ENCODE measurements at places on chromosomes 2 and 18. TPM values are rescaled to one million over a fixed set of nuclear protein-coding genes. Genes with fewer than 3 reads are reported as not detected.

GRCh38 chr2:138115666-138116065 is 151.4 kb downstream of the HNMT start:
- H3K4me3 ChIP-seq, result no peak overlapping the region
- peaks cover 2% of the 10 kb centered on the region for H3K4me1 ChIP-seq
- no peak for DNase-seq
- no peak overlapping the region for H3K27ac ChIP-seq
- H3K27me3 ChIP-seq, result no peaks in the 10 kb centered on the region

CYBRD1 gene
- total RNA-seq, result 2.5 TPM

- no peak overlapping the region for H3K4me3 ChIP-seq
- no peaks in the 10 kb centered on the region for H3K36me3 ChIP-seq
- peaks cover 4% of the 10 kb centered on the region for H3K27me3 ChIP-seq
- H3K27ac ChIP-seq, result no peak overlapping the region
- no peaks in the 10 kb centered on the region for H3K4me1 ChIP-seq
Observed at GRCh38 chr2:146806364-146807005, 1038.3 kb upstream of the ACVR2A start.

DNA sequence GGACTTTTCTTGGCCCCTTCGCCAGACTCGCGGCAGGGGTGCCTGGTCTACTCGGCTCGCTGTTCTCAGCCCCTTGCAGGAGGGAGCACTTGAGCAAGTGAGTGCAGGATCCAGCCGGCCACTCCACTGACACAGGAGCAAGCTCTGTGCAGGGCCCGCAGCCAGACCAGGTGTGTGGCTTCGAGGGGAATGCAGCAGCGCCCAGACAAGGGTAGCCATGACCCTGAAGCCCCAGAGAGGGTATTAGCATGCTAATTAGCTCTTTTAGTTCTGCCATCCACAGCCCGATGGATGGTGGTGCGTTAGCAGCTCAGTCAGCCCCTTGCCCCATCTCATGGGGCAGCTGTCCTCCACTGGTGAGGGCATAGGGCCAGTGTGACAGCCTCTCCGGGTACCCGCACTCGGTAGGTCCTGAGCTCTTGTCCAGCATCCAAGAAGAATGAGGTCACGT is 103.2 kb upstream of the HS6ST1 start:
- H3K36me3 ChIP-seq, result peaks cover 5% of the 10 kb centered on the region
- H3K4me3 ChIP-seq, result no peak overlapping the region
- DNase-seq, result no peak
- H3K27ac ChIP-seq, result no peak overlapping the region
- peaks cover 4% of the 10 kb centered on the region for H3K4me1 ChIP-seq

All from progenitor cell of endocrine pancreas (in vitro differentiated cells).